Cardiac muscle cell (in vitro differentiated cells and primary cell): ENCODE measurements at places on chromosomes 12 and 14. TPM values are rescaled to one million over a fixed set of nuclear protein-coding genes. Genes with fewer than 3 reads are reported as not detected.
A peak's percentile ranks its signal among the peaks of the same experiment; 100 is the strongest.

DNA sequence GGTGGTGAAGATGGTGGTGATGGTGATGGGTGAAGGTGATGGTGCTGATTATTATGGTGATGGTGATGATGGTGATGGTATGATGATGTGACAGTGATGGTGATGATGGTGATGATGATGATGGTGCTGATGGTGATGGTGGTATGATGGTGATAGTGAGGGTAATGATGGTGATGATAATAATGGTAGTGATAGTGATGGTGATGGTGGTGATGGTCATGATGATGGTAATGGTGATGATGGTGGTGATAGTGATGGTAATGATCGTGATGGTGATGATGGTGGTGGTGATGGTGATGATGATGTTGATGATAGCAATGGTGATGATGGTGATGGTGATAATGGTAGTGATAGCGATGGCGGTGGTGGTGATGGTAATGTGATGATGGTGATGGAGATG lies 197.9 kb upstream of the ALG10B start:
- H3K36me3 ChIP-seq, result no peaks in the 10 kb centered on the region
- H3K27ac ChIP-seq, result no peak overlapping the region
- H3K4me1 ChIP-seq, result no peaks in the 10 kb centered on the region
- no peak overlapping the region for H3K4me3 ChIP-seq

DNA sequence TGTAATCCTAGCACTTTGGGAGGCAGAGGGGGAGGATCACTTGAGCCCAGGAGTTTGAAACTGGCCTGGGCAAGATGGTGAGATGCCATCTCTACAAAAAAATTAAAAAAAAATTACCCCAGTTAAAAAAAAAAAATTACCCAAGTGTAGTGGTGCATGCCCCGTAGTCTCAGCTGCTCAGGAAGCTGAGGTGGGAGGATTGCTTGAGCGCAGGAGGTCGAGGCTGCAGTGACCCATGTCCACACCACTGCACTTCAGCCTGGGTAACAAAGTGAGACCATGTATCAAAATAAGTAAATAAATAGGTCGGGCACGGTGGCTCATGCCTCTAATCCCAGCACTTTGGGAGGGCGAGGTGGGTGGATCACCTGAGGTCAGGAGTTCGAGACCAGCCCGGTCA lies 128.8 kb downstream of the VRK1 start:
- no peak overlapping the region for H3K4me3 ChIP-seq
- no peak overlapping the region for H3K27ac ChIP-seq
- H3K27me3 ChIP-seq, result no peaks in the 10 kb centered on the region
- H3K36me3 ChIP-seq, result no peaks in the 10 kb centered on the region
- DNase-seq, result no peak

DNA sequence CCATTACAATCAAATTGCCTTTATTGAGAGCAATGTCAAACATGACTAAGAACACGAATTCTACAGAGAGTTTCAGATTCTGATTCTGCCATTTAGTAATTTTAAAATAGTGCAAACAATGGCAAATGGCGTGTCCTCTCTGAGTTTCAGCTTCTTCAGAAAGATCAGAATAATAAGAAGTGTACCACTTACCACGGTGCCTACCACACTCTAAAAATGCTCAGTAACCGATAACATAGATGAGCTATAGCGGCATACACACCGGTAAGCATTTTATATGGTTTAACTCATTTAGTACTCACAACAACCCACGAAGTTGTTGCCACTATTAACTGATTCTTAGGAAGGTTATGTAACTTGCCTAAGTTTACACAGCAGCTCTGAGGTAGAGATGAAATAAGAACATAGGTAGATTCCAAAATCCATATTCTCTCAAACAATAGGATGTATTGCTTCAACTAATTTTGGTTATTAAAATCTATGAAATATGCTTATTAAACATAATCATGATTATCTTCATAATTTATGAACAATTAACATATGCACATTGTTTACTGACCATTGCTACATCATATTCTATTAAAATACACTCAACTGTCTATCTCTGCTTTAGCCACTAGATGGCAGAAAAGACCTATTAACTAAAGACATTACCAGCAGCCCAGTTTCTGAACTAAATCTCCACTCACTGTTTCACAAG lies 38.3 kb downstream of the SLC6A15 start:
- no peak overlapping the region for H3K4me3 ChIP-seq
- H3K4me1 ChIP-seq, result no peaks in the 10 kb centered on the region
- no peaks in the 10 kb centered on the region for H3K27me3 ChIP-seq
- peak; percentile 74 for DNase-seq
- no peak overlapping the region for H3K27ac ChIP-seq

DNA sequence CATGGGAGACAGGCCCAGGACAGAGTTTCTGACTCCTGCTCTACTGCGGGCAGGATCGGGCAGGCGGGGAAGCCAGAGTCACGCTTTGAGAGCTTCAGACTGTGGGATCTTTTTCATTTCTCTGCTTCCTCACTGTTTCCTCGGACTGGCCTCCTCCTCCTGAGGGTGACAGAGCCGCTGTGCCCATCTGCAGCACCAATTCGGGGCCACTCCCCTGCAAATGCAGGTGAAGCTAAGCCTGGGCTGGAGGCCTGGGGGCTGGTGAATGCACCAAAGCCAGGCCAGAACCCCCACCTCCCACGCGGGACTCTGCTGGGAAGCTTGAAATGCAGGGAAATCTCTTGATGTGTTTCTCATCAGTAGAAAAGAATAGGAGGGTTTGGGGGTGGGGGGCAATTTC lies 77.5 kb downstream of the FOXN3 start:
- no peaks in the 10 kb centered on the region for H3K27me3 ChIP-seq
- H3K4me1 ChIP-seq, result peaks cover 9% of the 10 kb centered on the region
- H3K27ac ChIP-seq, result no peak overlapping the region
- DNase-seq, result no peak

ITGA5 gene
- polyA plus RNA-seq, result 52.6 and 53.2 TPM in 2 replicates

GRCh38 chr12:21815306-21816062 lies 41.0 kb upstream of the KCNJ8 start:
- peaks cover 4% of the 10 kb centered on the region for H3K4me1 ChIP-seq
- DNase-seq, result no peak
- H3K4me3 ChIP-seq, result no peak overlapping the region
- no peaks in the 10 kb centered on the region for H3K27me3 ChIP-seq

- H3K4me1 ChIP-seq, result no peaks in the 10 kb centered on the region
- H3K36me3 ChIP-seq, result no peaks in the 10 kb centered on the region
- peak; percentile 69 for DNase-seq
- H3K4me3 ChIP-seq, result no peak overlapping the region
- H3K27ac ChIP-seq, result no peak overlapping the region
These were observed 150.1 kb downstream of the SLC38A4 start for GRCh38 chr12:46675736-46676135.

DNA sequence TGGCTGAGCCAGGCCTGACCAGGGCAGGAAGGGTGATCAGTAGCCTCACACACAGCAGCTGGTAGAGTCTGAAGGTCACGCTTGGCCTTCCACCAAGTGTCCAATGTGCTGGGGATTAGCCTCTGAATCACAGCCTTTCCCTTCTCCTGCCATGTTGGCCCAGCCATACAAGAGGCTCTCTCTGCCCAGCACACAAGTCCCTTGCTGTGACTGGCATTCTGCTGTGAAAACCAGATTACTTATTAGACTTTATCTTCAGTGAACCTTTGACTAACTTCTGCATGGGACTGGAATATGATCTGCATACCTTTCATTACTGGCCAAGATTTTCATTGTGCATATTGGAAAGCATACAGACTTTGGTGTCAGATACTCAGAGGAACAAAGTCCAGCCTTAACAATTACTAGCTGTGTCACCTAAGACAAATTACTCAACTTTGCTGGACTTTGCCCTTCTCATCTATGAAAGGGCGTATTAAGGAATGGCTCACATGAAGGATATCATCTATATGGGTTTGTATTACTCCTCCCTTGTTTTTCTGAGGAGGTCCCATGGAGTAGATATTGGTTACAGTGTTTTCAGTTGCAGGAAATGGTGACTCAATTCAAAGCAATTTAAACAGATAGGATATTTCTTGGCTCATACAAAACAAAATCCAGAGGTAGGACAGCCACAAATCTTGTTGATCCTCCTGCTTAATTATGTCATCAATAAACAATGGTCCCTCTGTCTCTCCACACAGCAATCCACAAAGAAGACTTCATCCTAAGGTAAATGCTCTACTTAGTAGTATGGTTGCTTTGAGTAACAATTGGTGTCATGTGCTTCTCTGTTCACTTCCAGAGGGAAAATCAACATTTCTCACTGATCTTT lies 99.6 kb downstream of the DYRK2 start:
- H3K36me3 ChIP-seq, result no peaks in the 10 kb centered on the region
- H3K4me1 ChIP-seq, result peaks cover 6% of the 10 kb centered on the region
- no peak overlapping the region for H3K4me3 ChIP-seq
- no peak for DNase-seq
- no peaks in the 10 kb centered on the region for H3K27me3 ChIP-seq
- no peak overlapping the region for H3K27ac ChIP-seq

GRCh38 chr14:34983786-34984185 lies 994 bp downstream of the SRP54 start:
- H3K4me3 ChIP-seq, result peak overlapping the region; percentile 83
- peak; percentile 9 for DNase-seq
- H3K27me3 ChIP-seq, result no peaks in the 10 kb centered on the region
- peaks cover 8% of the 10 kb centered on the region for H3K4me1 ChIP-seq
- peak overlapping the region; percentile 95 for H3K27ac ChIP-seq
- H3K36me3 ChIP-seq, result no peaks in the 10 kb centered on the region

- no peaks in the 10 kb centered on the region for H3K36me3 ChIP-seq
- H3K4me1 ChIP-seq, result peaks cover 4% of the 10 kb centered on the region
- DNase-seq, result no peak
- no peak overlapping the region for H3K4me3 ChIP-seq
These were observed 483.4 kb downstream of the LRFN5 start for GRCh38 chr14:42090122-42090521.

- peak; percentile 40 for DNase-seq
- H3K4me1 ChIP-seq, result no peaks in the 10 kb centered on the region
- H3K36me3 ChIP-seq, result no peaks in the 10 kb centered on the region
- no peaks in the 10 kb centered on the region for H3K27me3 ChIP-seq
- no peak overlapping the region for H3K27ac ChIP-seq
These were observed 75.5 kb upstream of the DCD start for GRCh38 chr12:54723379-54724256.

SNAPC1 gene
- polyA plus RNA-seq, result 17.3 and 23.8 TPM in 2 replicates

DNA sequence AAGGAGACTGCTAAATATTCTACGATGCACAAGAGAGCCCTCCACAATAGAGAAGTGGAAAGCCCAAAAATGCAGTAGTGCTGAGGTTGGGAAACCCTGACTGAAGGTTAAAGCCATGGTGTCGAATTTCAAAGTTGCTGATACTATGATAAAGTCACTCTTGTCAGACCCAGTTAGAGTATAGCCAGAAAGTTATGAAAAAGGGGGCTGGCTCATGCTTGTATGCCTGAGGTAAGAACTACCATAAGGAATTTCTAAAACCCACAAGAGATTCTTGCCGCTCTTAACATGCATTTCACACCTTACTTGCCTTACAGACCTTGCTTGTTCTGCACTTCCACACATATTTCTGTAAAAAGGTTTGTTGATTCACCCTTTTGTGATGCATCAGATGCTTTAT lies 184.6 kb downstream of the SLC6A15 start:
- H3K4me1 ChIP-seq, result peaks cover 35% of the 10 kb centered on the region
- H3K27ac ChIP-seq, result peak overlapping the region; percentile 78

TMEM119 gene
- 0.21 and 1.5 TPM in 2 replicates for polyA plus RNA-seq

C12orf43 gene
- polyA plus RNA-seq, result 17.9 and 24.4 TPM in 2 replicates

- H3K27ac ChIP-seq, result no peak overlapping the region
- H3K4me3 ChIP-seq, result no peak overlapping the region
- no peaks in the 10 kb centered on the region for H3K4me1 ChIP-seq
- no peaks in the 10 kb centered on the region for H3K36me3 ChIP-seq
- no peaks in the 10 kb centered on the region for H3K27me3 ChIP-seq
- no peak for DNase-seq
These were observed 113.0 kb downstream of the TBC1D30 start for GRCh38 chr12:64937452-64937851.

DNA sequence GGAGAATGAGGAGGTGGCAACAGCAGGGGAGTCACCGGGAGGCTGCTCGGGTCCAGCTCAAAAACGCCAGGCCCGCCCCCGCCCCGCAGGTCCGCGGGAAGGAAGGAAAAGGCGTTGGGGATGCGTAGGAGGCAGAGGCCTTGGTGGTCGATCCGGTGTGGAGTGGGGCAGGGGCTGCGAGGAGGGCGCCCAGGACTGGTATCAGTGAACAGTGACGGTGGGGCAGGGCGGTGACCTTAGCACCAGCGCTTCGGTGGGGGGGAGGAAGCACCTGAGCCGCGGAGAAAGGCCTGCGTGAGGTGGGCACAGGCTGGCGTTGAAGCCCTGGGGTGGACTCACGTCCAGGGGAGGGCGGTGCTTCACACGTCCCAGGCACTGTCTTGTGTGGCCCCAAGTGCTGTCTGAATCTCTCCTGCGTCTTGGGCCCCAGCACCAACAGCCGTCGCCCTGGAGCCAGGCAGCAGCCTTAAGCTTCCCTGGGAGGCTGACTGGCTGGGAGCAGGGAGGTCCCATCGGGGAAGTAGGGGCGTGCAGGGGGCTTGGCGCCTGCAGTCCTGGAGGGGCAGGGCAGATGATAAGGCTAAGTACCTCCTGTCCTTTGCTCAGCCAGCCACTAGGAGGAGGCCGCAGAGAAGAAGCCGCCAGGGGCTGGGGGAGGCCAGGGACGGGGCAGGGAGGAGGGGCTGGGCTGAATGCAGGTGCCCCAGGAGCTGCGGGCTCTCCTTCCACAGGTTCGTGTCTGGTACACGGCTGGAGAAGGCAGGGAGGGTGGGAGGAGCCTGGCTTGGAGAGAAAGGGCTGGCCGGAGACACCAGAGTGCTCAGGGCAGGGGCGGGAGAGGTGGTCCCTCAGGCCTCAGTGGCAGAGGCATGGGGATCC lies 26.5 kb downstream of the ZBTB42 start:
- DNase-seq, result peak; percentile 92
- peaks cover 6% of the 10 kb centered on the region for H3K27me3 ChIP-seq
- H3K36me3 ChIP-seq, result no peaks in the 10 kb centered on the region
- H3K4me1 ChIP-seq, result peaks cover 9% of the 10 kb centered on the region

DNA sequence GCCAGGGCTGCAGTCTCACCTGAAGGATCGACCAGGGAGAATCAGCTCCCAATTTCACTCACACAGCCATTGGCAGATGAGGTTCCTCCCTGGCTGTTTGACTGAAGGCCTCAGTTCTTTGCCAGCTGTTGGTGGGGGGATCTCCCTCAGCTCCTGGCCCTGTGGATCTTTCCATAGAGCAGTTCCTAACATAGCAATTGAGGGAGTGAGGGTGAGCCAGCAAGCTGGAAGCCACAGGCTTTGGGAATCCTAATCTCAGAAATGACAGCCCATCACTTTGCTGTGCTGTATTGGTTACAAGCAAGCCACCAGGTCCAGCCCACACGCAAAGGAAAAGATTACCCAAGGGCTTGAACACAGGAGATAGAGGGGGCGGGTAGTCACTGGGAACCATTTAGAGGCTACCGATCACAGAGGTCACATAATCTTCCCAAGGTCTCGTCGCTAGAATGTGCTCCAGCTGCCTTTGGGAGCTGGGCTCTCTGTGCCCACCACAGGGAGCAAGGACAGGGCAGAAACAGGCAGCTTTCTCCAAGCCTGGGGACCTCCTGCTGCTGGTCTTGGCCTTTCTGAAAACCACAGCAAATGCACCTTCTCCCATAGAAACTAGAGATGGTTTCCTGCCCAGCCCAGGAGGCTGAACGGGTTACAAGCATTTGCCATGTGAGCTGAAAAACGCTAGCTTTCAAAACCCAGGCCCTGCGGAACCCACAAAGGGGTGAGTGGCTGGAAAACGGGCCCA lies 4.6 kb upstream of the OTUB2 start:
- H3K27ac ChIP-seq, result peak overlapping the region; percentile 69
- H3K4me1 ChIP-seq, result peaks cover 16% of the 10 kb centered on the region
- peak; percentile 53 for DNase-seq
- no peaks in the 10 kb centered on the region for H3K27me3 ChIP-seq
- H3K36me3 ChIP-seq, result no peaks in the 10 kb centered on the region
